NCI-H2081 treated with DMSO at 0.1 percent for 48 hours (cell line): ENCODE measurements at places on chromosomes 16 and 17.

DNA sequence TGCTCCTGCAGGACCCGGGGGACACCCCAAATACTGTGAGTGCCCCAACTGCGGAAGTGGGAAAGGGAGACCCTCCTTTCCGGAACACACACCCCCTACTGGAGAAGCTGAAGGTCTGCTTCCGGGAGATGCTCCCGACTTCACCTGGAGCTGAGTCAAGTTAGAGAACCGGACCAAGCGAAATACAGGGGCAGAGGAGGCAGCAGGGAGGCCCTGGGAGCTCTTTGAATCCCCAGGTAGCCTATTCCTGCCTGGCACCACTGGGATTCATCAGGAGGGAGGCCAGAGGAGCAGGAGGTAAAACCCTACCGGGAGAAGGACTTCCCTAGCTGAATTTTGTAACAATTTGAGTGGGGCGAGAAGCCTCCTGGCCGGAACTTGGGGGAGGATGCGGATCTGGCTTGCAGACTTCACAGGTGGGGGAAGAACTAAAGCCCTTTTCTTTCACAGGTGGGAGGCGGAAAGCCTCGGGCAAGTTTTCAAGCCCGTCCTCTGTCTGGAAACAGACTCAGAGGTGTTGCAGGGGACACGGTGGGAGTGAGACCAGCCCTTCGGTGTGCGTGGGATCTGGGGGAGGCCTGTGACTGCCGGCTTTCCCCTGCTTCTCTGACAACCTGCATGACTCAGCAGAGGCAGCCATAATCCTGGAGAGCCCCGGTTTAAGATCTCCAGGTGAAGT, 22.4 kb upstream of the TEKT1 start:
- no peak for DNase-seq

DNA sequence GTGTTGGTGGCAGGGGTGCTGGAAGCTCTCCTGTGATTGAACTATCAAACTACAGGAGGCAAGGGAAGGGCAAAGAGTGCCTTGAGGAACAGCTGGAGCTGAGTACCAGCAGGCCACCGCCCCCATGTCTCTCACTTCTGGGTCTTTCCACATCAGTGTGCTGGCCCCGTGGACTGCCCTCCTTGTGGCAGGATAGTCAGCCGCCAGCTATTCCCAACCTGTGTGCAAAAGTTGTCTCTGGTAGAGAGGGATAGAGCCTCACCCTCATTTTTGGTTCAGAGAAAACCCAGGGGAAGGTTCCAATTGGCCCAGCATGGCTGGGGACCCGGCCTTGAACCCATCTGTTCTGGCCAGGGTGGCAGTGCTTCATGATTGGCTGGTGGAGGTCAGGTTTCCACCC, 211.8 kb downstream of the IRF8 start:
- DNase-seq = no peak

- no peak for DNase-seq
These were observed 3.8 kb downstream of the TBX21 start for GRCh38 chr17:47736501-47737495.

- DNase-seq = no peak
These were observed 13.3 kb downstream of the AFMID start for GRCh38 chr17:78200451-78200850.

- no peak for DNase-seq
These were observed at the start of gene IRX3 for GRCh38 chr16:54286366-54287130. IRX3 (minus strand) TSS chr16:54286787; CDS start chr16:54286050, 737 bp downstream.

GRCh38 chr17:60652454-60653247, 25.0 kb upstream of the BCAS3 start:
- DNase-seq = no peak

DNA sequence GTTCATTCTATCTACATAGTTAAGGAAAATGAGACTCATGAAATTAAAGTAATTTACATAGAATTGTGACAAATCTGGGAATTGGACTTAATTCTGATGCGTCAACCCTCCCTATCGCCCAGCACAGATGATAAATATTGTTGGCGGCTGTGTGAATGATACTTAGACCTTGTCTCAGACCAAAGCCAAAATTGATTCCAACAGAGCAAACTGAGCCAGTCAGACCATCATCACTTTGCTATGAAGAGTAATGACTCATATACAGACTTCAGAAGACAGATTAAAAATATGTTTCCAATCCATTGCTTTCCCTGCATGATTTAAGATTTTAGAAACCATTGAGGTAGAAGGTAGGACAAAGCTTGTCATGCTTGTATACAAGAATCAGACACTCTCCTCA, 1156.7 kb upstream of the CDH8 start:
- no peak for DNase-seq

- no peak for DNase-seq
These were observed 102.7 kb downstream of the UTP18 start for GRCh38 chr17:51362811-51363585.

DNA sequence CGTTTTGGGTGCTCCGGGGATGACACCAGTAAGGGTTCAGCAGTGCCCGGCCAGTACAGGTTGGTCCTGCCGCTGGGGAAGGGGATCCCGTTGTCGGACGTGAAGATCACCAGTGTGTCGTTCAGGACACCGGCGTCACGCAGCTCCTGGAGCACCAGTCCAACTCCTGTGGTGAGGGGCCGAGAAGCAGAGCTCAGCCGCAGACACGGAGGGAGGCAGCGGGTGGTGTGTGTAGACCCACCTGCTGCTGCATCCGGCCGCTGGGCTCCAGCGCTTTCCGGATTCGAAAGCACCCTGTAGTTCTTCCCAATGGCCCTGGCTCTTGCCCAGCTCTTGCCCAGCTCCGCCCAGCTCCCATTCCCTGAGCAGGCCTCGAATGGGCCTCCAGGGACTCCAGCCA, 8.0 kb downstream of the SGSH start:
- peak; percentile 20 for DNase-seq

- DNase-seq = no peak
These were observed 362.3 kb downstream of the PMP22 start for GRCh38 chr17:14902803-14903202.

GRCh38 chr17:2137342-2138098, 82.6 kb downstream of the HIC1 start:
- DNase-seq = no peak

GRCh38 chr16:79805621-79806020, 205.1 kb upstream of the MAF start:
- no peak for DNase-seq

- no peak for DNase-seq
These were observed 8.3 kb upstream of the AXIN1 start for GRCh38 chr16:360698-361336.

- DNase-seq = no peak
These were observed 816 bp downstream of the HSBP1 start for GRCh38 chr16:83808573-83809014.

GRCh38 chr17:45451131-45451530, 18.5 kb upstream of the ARHGAP27 start:
- DNase-seq = no peak

GRCh38 chr16:66476328-66477027, 49.4 kb downstream of the BEAN1 start:
- DNase-seq = no peak

GRCh38 chr17:45823598-45823997, 21.1 kb upstream of the SPPL2C start:
- DNase-seq = no peak

DNA sequence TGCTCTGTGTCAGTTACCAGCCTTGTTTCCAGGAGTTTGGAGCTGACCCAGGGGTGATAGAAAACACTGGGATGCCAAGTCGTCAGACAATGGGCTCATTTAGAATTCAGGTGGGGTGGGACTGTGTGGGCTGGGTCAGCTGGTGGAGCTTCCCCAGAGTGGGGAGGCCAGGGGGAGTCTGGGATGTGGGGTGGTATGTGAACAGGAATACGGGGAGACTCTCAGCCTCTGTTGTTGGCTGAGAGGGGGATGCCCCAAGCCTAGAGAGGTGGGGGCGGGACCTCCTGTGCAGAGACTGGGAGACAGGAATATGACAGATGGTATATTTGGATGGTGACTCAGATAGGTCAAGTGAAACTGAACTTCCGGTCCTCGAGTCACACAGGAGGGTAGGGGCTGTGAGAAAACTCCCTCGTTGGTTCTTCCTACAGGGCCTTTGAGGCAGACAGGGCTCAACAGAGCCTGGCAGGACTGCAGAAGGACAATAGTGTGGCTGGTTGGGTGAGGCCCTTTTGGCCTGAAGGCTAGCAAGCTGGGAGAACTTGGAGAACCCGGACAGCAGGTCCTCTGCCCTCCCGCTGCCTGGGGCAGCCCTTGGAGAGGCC, 23.7 kb downstream of the CDH1 start:
- DNase-seq = no peak

DNA sequence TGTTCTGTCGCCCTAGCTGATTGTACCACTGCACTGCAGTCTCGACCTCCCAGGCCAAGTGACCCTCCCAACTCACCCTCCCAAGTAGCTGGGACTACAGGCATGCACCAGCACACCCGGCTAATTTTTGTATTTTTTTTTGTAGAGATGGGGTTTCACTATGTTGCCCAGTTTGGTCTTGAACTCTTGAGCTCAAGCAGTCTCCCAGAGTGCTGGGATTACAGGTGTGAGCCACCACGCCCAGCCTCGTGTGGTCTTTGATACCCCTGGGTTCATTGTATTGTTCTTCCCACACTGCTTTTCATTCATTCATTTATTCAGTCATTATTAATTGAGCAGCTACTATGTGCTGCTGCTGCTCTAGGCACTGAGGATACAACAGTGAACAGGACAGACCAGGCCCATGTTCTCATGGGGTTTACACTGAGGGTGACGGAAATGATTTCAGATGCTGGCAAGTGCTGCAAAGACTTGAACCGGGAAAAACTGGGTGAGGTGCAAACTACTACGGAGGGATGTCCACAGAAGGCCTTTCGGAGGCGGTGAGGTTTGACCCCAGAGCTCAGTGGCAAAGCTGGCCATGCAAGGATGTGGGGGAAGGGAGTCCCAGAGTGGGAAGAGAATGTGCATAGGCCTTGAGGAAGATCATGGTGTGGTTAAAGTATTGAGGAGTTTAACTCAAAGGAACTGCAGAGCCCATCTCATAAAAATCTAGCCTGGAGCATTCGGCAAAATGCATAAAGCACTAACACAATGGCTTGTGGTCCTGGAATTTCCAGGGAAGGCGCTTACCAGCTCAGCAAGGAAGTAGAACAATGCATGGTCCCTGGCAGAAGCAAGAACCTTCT, 10.9 kb downstream of the ABCC1 start:
- no peak for DNase-seq

- DNase-seq = no peak
These were observed 9.1 kb downstream of the SHCBP1 start for GRCh38 chr16:46612121-46612520.
